ENCODE measurements at places on chromosomes 5 and 9.

GRCh38 chr5:141779503-141779973 is 97.5 kb upstream of the ARAP3 start:
- DNase-seq, result no peak

GRCh38 chr5:173191561-173191960 is 43.4 kb downstream of the NKX2-5 start:
- no peak for DNase-seq

- no peak for DNase-seq
Measured at GRCh38 chr5:66702426-66702825, 106.2 kb downstream of the MAST4 start.

DNA sequence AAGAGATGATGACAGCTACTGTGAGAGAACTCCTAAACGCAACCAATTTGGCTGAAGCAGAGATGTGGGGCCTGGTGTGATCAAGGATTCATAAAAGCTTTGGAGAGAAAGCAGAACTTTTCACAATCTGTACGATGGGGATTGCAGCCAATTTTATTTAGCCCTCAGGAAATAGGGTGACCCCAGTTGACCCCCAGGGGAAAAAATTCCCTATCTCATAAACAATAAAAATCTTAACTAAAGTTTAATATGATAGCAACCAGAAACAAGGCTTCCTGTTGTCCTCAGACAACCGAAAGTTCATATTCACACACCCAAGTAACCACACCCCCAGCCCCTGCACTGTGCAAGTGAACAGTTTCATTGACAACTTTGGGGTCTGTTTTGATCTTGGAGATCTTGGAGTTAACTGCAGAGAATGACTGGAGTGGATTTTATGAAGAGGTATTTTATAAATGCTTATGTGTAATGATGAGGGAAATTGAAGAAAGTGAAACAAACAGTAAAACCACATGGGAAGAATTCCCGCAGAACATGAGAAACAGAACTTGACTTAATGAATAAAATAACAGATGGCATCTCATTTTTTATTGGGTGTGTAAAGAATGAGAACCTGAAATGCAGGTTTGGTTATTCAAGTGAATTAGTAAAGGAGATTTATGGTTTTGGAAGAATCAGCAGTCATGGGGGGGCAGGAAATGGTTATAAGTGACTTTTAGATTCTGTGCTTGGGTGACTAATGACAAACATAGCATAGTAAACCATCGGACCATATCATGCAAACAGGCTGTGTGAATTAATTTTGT is 94.5 kb downstream of the PDE4D start:
- DNase-seq, result no peak

DNA sequence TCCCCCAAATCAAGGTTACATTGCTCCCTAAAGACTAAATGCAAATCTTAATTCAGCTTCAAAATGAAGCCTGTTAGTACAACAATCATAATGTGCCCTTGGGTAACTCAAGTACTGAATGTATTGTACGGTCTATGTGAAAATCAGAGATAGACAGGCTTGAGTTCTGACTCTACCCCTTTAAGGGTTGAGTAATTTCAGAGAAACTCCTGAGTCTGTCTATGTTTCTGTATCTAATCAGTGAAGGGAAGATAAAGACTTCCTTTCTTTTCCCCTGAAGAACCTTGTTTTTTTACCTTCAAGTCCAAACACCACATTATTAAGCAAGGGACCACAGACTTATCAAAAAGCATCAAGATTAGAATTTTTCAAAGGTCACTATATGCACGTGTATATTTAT is 108.2 kb downstream of the MPDZ start:
- DNase-seq, result no peak

DNA sequence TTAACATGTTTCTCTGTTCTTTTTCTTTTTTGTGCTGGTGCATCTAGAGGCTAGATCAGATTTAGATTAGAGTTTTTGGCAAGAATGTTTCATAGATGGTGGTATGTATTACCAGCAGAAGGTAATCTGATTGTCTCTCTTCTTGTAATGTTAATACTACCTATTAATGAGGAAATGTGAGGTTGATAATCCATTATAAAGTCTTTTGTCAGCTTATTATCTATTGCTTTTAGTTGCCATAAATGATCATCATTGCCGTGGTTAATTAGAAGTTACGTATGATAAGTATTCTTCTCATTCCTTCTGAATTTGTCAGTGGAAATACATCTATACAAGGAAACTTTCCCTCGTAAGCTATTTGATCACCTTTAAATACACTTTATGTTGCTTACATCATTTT is 135.0 kb downstream of the PAM start:
- no peak for DNase-seq

GRCh38 chr5:95786821-95787418 is 35.6 kb downstream of the GLRX start:
- no peak for DNase-seq

DNA sequence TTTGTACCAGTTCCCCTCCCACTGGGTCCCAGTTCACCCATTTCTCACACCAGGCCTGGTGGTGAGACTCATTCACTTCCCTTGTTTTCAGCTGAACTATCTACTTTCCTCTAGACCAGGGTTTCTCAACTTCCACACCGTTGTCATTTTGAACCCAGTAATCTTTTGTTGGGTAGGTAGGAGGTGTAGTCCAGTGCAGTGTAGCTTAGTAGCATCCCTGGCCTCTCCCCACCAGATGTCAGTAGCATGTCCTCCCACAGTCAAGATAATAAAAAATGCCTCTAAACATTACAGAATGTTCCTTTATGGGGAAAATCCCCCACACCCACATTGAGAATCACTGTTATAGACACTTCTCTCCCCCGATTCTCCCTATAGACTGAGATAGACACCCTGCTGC is 299.1 kb downstream of the EPB41L4A start:
- DNase-seq, result no peak

GRCh38 chr5:98929710-98930298 is 997 bp upstream of the CHD1 start:
- DNase-seq, result no peak

DNA sequence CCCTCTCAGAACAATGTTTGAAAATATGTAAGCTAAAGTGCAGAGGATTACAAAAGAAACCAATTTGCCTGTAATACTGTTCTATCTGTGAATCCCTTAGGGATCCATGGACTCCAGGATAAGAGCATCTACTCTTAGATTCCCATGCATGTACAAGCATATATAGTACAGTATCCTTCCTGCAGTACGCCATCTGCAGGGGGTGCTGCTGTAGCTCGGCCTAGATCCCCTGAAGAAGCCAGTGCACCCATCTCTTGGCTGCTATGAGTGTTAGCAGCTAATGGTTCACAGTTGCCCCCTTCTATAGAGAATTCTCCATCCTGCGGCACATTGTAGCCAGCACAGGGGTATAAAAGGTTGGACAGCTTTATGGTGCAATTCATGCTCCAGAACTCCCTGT is 61.8 kb upstream of the SLC30A5 start:
- no peak for DNase-seq

- no peak for DNase-seq
Measured at GRCh38 chr9:68871236-68871635, 142.7 kb downstream of the PRKACG start.

DNA sequence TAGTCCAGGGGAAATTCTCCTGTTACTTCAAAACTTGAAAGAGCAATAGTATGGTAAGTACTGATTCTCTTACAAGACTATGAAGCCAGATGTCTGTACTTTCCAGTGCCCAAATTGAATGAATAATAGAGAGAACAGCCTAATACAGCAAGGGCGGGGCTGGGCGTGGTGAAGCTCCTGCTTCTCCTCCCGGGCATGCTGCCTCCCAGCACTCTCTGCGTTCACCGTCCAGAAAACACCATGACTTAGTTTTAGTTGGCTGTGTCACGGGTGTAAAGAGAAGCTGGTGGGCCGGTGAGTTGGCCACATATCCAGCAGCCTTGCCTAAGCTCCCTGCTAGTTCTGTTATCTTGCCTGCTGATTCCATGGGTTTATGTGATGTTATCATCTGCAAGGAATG is 40.7 kb upstream of the ADAMTS2 start:
- DNase-seq, result no peak

GRCh38 chr9:121819428-121820231 is 168.2 kb downstream of the DAB2IP start:
- no peak for DNase-seq

DNA sequence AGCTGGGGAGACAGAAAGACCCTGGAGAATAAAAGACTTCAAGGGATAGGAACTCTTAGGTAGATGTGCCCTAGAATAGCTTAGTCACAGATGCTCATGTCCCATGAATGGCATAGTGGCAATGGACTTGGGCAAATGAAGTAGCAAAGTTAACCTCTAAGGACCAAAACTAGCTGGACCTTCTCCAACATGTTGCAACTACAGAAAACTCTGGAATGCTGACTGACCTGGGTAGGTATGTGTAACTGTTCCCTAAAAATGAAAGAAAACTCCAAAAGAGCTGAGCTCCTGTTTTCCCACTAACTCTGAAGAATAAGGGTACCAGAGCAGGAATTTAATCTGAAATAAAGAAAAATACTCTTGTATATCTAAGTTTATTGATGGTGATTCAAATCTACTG is 12.5 kb upstream of the LPAR1 start:
- no peak for DNase-seq

GRCh38 chr5:10307206-10308148 is at the start of gene CMBL:
TSS of gene CMBL (minus strand) at chr5:10307902. CDS start at chr5:10290762, 17,140 bp downstream.
- no peak for DNase-seq

GRCh38 chr5:10555277-10555684 is 8.6 kb upstream of the ANKRD33B start:
- no peak for DNase-seq

DNA sequence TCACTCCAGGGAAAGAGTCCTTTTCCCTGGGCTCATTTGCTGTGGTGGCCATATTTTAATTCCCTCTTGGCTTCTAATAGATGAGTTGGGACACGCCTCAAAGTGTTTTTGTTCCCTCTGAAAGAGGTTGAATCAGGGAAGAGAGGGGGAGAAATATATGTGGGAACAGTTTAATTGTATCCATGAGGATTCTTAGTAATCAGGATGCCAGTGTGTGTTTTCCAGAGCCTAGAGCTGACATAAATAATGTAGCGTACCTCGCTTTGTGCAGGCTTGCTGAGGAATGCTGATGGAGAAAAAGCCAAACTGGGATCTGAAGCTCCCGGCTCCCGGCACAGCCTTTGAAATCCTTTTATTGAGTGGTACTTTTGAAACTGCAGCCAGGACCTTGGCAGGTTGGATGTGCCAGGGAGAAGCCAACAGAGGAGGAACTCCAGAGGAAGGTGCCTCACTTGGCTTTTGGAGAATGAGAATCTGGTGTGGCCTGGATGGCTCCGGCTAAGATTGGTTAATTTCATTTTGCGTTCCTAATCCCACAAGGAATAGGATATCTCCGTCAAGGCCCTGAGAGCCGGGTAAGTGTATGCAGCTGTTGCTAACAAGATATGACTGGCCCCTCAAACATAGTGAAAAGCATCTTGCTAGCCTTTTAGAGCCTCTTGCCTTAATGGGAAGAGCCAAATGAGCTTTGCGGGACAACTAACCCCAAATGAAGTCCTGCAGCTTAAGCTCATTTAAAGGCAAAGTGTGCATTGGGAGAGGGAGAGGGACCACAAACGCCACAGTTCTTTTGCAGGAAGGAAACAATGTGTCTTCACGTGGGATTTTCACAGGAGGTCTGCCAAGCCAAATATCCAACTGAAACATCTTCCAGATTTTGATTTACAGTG is 471.1 kb upstream of the WWC1 start:
- DNase-seq, result no peak

DNA sequence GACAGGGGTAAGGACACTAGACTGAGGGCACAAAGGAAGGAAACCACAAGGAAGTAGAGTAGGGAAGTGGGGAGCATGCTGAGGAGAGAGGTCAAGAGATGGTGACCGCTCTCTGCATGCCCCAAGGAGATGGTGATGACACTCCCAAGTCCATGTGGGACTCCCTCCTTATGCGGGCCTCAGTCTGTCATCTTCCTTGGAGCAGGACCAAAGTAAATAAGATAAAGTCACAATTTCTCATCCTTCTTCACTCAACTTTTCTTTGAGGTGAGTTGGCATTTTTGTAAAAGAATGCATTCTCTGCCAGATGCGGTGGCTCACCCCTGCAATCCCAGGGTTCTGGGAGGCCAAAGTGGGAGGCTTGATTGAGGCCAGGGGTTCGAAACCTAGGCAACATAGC is 256.7 kb downstream of the DOCK8 start:
- DNase-seq, result no peak

GRCh38 chr9:107710953-107711352 is 221.4 kb upstream of the KLF4 start:
- DNase-seq, result no peak

DNA sequence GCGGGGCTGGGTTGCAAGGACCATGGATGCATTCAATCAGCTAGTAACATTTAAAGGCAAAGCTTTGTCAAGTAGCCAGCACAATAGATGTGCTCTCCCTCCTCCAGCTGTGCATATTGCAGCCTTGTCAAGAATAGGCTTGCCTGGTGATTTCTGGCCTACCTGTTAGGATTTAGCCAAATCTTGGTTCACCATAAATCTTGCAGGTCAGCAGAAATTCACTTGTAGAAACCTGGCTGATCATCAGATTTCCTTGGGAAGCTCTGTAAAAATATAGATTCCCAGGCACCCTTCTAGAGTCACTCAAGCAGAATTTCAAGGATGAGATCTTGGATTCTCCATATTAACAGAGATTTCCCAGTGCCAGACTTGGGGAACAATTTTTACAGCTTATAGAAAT is 152.2 kb upstream of the SLC12A2 start:
- DNase-seq, result no peak

DNA sequence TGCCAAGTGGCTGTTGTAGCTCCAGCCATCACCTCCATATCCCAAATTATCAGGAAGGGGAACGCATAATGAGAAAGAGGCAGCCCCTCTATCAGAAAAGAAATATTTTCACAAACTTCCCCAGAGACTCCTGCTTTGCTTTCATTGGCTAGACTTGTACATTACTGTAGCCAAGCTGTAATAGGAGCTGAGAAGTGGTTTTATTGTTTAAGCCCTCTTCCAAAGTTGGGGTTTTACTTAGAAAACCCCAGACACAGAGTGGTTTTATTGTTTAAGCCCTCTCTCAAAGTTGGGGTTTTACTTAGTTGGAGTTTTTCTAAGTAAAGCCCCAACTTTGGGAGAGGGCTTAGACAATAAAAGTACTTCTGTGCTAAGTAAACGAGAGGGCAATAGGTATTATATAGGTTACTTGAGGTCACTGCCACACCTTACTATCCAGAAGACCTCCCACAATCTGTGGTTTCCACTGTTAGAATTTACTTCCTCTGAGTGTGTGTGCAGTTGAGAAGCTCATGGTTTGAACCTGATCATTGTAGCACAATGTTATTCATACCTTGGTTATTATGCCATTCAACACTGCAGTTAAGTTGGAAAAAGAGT is 215.7 kb upstream of the OTULINL start:
- DNase-seq, result no peak

- DNase-seq, result peak; percentile 26
Measured at GRCh38 chr9:63817622-63818518, 1467.1 kb downstream of the FOXD4L5 start.

GRCh38 chr5:139645430-139645871 is 2.7 kb upstream of the CXXC5 start:
- DNase-seq, result no peak

DNA sequence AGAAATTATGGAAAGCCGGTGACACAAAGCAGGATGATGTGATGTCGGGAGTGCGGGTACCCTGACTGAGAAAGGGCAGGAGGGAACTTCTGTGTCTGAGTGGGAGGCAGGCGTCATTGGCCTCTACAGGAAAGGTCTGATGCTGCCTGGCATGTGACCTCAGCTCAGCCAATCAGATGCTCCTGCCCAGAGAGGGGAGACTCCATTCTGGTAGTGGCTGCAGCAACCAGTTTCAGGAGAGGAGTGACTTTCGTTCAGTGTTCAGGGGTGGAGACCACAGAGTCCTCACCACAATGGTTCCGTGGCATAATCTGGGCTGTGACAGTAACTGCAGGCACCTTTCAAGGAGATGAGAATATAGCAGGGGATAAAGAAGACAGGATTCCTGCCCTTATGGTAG is 6.7 kb upstream of the SFXN1 start:
- no peak for DNase-seq

- no peak for DNase-seq
Measured at GRCh38 chr9:1938675-1939170, 76.4 kb upstream of the SMARCA2 start.

Measured in stimulated activated CD4-positive, alpha-beta T cell treated with anti-CD3 and anti-CD28 coated beads, TNF-alpha, amount 100 ng/mL, for 1 hour (primary cell).